ENCODE measurements at places on chromosomes 5 and 9.
A peak's percentile ranks its signal among the peaks of the same experiment; 100 is the strongest.

DNA sequence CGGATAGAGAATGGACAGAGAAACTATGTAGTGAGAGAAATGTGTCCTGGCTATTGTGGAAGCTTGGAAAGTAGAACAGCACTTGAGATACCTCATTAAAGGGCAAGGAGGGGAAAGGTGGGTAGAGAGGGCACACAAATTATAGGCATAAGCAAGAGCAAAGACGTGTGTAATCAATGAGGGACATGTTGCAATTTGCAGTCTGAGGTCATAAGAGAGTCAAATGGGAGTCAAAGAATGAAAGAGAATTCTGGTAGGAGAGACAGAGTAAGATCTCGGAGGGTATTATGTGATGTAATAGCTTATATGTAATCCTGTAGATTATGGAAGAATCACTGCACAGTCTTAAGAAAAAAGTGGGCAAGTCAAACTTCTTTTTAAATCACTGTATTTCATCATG is 312.0 kb upstream of the RGMB start:
- no peak for DNase-seq

GRCh38 chr5:97501286-97501964 is 318.4 kb upstream of the RIOK2 start:
- DNase-seq = no peak

GRCh38 chr5:139551191-139551889 is 9.8 kb upstream of the UBE2D2 start:
- no peak for DNase-seq

DNA sequence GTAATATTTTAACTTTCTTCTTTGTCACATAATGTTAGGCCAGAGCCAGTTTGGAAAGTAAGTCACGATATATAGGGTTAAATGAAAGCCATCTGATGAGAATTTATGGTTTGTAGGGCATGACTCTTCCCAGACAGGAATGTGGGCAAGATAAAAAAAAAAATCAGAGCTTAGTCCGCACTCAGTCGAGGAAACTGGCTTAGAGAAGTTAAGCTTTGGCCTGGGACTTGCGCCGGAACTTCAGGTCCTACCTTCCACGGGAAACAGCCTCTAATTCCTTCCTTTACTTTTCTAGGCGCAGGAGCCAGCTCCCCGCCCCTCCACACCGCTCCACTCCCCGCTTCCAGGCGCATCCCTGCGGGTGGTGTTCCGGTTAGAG is 475 bp downstream of the DDX31 start:
- DNase-seq = no peak

GRCh38 chr5:56816546-56817081 is 1.3 kb downstream of the MAP3K1 start:
- DNase-seq = peak; percentile 77

DNA sequence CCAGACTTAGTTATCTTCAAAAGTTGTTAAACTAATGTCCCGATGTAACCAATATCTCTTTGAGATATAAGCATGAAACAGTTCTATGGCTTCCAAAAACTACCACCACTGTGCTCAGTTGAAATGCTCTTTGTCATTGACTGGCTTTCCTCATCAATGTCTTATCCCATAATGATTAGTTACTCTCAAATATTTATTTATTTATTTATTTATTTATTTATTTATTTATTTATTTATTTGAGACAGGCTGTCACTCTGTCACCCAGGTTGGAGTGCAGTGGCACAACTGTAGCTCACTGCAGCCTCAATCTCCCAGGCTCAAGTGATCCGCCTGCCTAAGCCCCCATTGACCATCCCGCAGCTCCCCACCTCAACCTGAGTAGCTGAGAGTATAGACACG is 28.0 kb upstream of the MLLT3 start:
- DNase-seq = no peak

DNA sequence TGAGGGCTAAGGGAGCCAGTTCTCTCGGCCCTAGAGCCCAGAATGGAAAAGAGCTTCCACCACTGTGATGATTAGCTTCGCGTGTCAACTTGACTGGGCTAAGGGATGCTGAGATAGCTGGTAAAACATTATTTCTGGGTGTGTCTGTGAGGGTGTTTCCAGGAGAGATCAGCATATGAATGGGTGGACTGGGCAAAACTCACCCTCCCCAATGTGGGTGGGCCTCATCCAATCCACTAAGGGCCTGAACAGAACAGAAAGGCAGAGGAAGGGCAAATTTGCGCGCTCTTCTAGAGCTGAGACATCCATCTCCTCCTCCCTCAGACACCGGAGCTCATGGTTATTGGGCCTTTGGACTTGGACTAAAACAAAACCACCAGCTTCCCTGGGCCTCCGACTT is 20.9 kb upstream of the AKNA start:
- DNase-seq = no peak

- DNase-seq = no peak
These were observed 35.5 kb downstream of the OLFML2A start for GRCh38 chr9:124812441-124812876.

GRCh38 chr5:4191041-4191440 is 595.4 kb downstream of the IRX1 start:
- no peak for DNase-seq

DNA sequence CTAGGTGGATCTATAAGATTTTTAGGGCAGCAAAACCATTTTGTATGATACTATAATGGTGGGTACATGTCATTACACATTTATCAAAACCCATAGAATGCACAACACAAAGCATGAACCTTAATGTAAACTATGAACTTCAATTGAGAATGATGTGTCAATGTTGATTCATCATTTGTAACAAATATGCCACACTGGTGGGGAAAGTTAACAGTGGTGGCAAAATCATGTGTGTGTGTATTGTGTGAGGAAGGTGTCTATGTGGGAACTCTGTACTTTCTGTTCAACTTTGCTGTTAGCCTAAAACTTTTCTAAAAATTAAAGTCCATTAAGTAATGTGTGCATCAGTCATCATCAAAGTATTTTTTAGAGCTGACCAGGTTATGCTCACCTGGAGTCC is 38.9 kb downstream of the HAVCR1 start:
- no peak for DNase-seq

GRCh38 chr9:87734106-87734505 is 8.2 kb downstream of the CTSL start:
- no peak for DNase-seq

DNA sequence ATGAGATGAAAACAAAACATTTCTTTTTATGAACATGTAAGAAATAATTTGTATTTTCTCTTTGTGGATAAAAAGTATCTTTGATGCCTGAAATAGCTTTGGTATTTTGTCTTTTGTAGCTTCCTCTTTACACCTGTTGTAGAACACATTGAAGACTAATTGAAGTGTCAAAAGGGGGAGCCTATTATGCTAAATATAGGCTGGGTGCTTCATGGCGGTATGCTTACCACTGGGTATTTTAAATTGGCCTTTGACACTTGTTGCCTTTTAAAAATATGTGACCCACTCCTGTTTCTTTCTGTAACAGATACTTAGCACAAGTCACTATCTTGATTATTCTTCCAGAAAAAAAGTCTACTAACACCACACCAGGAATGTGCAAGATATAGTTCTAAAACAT is 226.4 kb downstream of the KIAA0825 start:
- DNase-seq = no peak
